ENCODE measurements at places on chromosomes 6 and 20.

DNA sequence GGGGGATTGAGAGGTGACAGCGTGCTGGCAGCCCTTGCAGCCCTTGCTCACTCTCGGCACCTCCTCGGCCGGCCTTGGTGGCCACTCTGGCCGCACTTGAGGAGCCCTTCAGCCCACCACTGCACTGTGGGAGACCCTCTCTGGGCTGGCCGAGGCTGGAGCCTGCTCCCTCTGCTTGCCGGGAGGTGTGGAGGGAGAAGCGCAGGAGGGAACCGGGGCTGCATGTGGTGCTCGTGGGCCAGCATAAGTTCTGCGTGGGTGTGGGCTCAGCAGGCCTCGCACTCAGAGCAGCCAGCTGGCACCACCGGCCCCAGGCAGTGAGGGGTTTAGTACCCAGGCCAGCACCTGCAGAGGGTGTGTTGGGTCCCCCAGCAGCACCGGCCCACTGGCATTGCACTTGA, 912.2 kb upstream of the ADGRB3 start:
- DNase-seq = no peak

DNA sequence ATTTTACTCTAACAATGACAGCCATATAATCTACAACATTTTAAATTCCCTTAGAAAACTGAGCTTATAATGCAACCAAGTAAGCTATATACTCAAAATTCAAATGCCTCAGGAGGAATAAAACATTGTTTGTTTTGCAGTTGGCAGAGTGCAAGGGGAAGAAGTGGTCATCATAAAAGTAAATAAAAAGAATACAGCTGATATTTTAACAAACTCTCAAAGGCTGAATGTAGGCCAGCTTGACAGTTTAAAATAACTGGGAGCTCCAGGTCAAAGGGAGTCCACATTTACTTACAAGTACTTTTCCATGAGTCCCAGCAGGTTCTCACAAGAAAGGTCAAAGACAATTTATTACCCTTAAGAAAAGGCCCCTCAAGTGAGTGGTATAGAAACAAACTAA, 589.8 kb downstream of the BCKDHB start:
- no peak for DNase-seq

DNA sequence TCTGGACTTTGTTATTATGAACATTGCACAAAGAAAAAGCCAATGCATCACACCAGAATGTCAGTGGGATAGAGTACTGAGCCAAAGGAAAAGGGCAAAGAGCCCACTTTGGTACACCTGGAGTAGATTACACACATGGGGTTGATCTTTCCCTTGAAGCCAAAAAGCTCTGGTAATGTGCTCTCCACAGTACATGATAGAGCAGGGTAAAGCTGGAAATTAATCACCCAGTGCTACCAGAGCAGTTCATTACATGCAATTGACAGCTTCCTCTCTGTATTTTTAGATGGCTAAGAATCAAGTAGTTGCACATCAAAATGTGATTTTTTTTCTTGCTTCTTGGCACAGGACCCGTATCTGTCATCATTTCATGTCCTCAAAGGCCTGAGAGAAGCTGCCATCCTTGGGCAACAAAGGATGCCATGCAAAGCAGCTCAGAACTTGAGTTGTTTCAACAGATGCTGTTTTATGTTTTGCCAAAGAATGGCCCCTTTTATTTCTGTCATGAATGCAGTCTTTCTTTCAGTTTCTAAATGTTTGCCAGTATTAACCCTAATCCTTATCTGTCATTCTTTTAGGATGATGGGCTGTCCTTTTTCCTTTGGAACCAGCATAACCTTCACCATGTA, 88.1 kb downstream of the HDGFL1 start:
- DNase-seq = no peak

DNA sequence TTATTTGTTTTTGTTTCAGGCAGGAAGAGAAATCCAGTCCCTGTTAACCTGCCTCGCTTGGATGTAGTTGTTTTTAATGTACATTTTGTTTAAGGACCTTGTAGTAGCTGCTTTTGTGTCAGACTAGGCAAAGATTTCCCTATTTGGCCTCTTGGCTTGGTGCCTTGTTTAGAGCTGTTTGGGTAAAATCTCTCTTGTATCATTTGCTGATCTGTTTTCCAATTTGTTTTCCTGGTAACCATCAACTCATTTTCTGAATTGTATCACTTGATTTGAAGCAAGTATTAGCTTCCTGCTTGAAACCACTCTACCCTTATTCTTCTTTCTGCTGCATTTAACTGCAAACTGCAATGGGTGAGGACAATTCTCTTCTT, 160.7 kb downstream of the ZFAND3 start:
- no peak for DNase-seq

DNA sequence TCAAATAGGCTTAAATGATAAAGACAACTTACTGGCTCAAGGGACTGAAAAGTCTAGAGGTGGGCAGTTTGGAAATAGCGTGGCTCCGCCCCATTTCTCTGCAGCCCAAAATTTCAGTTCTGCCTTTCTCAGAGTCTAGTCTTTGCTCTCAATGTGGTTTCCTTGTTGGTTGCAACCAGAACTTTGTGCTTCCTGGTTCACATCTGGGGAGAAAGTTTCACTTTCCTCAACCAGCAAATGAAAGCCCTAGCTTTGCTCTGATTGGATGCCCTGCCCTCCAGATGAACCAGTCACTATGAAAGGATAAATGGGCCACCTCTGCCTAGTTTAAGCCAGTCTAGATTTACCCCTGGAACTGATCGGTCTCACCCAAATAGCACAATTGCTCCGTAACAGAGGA, 14.9 kb downstream of the SYCP2L start:
- no peak for DNase-seq

DNA sequence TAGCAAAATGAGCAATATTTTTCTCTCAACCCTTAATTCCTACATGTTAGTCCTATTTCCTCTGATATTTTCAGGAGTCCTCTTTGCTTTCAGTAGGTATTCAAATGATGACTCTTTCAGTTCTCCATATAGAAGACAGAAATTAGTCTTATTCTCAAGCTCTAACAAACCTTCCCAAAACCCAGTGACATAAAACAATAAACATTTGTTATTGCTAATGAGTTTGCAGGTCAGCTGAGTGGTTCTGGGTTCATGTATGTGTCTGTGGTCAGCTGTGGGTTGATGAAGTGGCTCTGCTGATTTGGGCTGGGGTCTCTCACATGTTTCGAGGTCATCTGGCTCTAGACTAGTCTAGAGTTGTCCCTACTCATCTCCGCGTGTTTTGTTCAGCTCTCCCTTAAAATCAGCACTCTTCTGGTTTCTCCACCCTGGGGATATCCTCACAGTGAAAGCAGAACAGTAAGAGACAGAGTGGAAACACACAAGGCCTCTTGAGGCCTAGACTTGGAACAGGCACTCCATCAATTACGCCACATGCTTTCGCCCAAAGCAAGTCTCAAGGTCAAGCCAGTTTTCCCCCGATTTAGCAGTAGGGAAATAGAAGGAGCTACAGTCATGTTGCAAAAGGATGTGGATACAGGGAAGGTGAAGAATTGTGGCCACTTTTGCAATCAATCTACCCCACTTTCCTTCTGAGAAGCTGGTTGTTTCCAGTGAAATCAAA, 273.0 kb downstream of the PLCB1 start:
- DNase-seq = no peak

- DNase-seq = no peak
These were observed 169.3 kb downstream of the SLC16A10 start for GRCh38 chr6:111256646-111257045.

- DNase-seq = no peak
These were observed 1361.8 kb upstream of the CITED2 start for GRCh38 chr6:140736231-140736630.

- no peak for DNase-seq
These were observed 30.0 kb downstream of the MAP3K5 start for GRCh38 chr6:136762022-136762975.

- no peak for DNase-seq
These were observed 38.2 kb downstream of the CAP2 start for GRCh38 chr6:17431581-17431980.

DNA sequence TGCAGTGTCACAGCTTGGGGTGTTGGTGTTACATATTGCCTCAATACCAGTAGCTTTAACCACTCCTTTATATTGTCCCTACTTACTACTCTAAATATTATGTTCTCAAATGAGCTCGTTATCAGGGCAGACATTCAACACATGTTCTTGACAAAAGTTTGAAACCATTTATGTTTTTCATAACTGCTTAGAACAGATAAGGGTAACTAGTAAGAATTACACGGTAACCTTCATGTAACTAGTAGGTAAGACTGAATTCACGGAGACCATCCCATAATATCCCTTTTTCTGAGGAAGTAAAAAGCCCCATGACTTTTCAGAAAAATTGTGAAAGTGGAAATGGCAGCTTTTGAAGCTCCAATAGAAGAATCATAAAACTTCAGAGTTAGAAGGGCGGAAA, 59.6 kb upstream of the CENPW start:
- no peak for DNase-seq

- DNase-seq = no peak
These were observed 403.9 kb upstream of the SULF2 start for GRCh38 chr20:48189181-48189580.

GRCh38 chr6:149752600-149753373, 3.2 kb downstream of the PCMT1 start:
- DNase-seq = no peak

DNA sequence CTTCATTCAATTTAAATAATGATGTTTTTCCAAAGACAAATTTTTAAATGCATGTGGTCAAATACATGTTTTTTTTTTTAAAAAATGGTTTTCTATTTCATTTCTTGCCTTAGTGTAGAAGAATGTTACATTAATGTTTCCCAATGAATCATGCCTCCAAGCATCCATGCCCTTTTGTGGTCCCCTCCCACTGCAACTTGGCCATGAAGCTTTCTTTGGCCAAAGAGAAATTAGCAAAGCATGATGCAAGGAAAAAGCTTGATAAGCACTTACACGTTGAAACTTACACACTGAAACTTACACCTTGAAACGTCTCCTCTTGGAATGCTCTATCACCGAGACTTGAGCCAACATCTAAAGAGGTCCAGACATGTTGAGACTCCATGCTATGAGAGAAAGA, 93.0 kb upstream of the ELOVL5 start:
- DNase-seq = no peak

GRCh38 chr6:95285881-95286280, 291.5 kb upstream of the MANEA start:
- no peak for DNase-seq

DNA sequence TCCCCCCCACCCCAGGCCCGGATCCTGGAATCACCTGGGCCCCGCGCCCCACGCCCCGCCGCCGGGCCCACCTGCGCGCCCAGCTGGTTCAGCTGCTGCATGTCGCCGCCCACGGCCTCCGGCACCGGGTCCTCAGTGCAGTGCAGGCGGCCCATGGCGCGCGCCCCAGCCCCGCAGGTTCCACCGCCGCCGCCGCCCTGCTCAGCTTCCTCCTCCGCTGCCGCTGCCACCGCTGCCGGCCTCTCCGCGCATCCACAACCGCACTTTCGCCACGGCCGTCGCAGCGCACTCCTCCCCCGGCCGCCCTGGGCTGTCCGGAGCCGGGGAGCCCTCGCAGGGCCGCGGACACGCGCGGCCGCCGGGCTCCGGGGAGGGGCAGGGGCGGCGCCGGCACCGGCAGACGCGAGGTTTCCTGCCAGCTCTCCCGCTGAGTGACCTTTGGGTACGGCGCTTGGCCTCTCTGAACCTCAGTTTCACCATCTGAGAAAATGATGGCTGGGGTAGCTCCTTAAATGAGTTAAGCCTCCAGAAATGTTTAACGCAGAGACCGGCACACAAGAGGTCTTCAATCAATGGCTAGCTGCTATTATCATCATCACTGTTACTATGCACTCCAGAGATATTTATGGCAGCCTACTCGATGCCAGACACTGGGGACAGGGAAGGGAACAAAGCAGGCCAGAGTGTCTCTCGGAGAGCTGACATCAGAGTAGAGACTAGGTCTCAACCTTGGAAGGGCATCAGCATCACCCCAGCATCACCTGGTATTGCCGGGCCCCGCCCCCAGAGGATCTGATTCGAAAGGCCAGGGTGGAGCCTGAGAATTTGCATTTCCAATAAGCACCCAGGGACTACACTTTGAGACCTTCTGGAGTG, at the start of gene COMMD7:
Gene COMMD7, minus strand, starts transcription at position 231 of the 876 bp plus-strand sequence. Its CDS starts 76 bp downstream, at position 155.
- peak; percentile 80 for DNase-seq

- DNase-seq = no peak
These were observed 26.5 kb downstream of the BCAS4 start for GRCh38 chr20:50821257-50821921.

DNA sequence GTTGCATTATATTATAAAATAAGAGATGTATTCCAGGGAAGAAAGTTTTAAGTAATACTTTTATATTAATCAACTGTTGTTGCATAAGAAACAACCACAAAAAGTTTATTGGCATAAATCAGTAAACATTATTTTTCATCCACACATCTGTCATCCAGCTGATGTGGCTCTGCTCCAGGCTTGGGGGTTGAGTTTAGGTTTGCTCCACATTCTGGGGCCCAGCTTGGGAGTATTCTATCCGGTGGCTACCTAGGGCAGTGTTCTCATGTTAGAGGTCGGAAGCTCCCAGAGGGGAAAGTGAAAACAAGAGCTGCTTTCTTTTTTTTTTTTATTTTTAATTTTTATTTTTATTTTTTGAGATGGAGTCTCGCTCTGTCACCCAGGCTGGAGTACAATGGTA, 728.4 kb upstream of the FLRT3 start:
- no peak for DNase-seq

DNA sequence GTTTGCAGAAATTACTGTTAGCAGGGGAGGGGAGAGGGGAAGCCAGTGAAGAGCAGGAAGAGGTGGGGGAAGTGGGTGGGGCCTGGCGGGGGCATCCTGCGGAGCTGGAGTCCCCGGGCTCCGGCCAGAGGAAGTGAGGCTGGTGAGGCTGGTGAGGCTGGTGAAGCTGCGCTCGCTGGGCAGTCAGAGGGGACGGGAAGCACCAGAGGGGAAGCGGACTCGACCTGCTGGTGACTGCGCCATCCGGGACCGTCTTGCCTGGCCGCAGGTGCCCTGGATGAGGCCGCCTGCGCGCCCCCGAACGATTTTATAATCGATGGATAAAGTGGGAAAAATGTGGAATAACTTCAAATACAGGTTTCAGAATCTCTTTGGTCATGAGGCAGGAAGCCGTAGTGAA, 635.3 kb upstream of the MARCKS start:
- no peak for DNase-seq

DNA sequence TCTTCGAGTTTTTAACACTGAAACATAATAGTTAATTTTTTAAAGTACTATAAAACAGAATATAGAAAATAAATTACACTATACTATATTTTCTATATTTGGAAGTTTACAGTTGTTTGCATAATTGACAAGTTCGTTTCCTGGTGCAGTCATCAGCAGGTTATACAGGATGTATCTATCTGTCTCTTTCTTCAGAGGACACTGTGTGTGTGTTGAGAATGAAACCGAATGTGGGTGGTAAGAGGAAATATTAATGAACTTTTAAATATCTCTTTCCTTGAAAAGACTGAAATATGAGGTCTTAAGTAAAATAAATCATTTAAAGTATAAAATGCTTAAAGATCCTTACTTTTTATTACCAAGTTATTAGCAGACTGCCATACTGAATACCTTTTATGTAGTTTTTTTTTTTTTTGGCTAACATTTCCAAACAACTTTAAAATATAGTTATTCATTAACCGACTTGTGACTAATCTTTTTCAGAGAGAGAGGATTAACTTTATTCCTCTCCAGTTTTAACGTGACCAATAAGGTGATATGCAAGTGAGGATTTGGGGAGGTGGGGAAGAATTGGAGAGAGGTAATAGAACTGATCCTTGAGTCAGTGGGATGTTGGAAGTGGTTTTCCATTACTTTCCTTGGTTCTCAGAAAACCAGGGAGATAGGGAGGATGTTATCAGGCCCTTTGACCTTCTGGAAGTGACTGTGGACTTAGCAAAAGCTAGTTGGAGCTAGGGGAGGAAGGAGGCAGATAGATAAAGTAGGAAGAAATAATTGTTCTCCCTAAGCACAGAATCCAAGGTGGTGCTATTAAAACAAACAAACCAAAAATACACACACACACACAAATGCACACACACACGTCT, 380.0 kb upstream of the FLRT3 start:
- no peak for DNase-seq

- DNase-seq = no peak
These were observed 27.3 kb downstream of the RIN2 start for GRCh38 chr20:19785173-19785982.
